ENCODE measurements at places on chromosomes 2 and 18.

DNA sequence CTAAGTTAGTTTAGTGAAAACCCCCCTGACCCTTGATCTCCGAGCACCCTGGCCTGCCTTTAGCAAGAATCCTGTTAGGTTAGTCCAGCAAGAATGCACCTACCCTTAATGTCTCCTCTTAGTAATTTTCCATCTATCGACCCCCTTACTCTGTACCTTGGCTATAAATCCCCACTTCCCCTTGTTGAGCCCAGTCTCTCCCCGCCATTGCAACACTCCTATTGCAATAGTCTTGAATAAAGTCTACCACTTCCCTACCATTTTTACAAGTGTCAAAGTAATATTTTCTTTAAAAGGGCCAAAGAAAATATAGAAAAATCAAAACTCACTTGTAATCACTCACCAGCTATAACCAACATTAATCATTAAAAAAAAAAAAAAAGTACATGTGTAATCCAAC is 4.2 kb upstream of the ZBTB7C start:
- no peak for DNase-seq

DNA sequence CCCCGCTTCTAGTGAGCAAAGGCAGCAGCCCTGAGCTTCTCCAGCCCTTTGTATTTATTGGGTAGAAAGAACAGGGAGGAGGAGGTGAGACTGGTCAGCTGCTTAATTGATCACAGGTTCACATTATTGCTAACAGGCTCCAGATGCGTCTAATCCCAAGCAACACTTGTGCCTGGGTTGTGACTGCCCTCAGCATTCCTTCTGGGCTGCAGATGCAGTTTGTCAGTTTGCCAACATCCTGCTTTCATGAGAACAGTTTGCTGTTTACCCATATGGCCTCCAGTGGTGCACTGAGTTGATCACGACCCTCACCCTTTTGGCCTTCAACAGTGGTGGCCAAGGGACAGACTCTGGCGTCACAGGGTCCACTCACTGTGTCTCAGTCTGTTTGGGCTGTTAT is 159.5 kb upstream of the ZNF516 start:
- no peak for DNase-seq

DNA sequence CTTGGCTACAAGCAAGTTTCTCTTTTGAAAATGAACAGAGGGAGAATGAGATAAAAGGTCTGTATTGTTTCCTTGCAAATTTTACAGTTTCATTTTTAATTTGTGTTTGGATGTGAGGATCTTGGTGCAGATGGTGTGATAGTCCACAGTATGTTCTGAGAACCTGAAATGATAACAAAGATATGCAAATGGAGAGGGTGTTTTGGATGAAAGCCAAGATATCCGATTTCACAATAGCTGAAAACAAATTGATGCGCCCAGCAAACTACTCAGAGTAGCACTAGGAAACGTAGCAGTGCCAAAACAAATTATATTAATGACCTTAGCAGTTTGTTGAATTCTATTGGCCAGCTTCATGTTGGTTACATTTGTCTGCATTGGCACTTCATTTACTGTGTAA is 683.5 kb downstream of the TMEM182 start:
- DNase-seq, result no peak

DNA sequence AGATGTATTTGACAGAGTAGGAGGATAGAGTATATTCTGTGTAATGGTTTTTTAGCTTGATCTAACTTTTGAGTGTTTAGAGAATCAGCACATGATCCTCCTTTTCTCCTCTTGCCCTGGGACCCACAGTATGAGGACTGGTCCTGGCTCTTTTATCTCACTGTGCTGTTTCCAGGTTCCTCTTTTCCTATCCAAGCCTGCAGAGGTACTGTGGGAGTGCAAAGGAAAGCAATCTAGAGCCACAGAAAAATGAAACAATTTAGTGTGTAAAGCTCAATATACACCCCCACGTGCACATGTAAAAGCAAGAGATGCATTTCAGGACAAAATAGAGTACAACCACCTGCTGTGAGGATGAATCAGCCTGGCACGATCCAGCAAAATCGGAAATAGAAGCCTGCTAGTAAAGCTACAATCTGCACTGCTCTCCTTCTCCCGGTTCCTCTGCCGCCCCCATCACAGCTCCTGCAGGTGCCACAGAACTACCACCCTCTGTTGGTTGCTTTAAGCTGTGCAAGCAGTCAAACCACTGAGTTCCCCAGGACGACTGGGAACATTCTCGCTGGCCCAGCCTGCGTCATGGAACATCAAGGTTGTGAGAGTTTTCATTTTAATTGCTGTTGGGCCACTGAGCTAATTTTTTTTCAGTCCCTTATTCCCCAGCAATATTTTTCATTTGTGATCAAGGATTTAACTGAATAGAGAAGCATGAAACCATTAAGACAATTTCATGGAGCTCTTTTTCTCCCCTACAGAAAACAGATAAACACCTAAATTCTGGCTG is 47.8 kb upstream of the MAPRE3 start:
- DNase-seq, result peak; percentile 68

DNA sequence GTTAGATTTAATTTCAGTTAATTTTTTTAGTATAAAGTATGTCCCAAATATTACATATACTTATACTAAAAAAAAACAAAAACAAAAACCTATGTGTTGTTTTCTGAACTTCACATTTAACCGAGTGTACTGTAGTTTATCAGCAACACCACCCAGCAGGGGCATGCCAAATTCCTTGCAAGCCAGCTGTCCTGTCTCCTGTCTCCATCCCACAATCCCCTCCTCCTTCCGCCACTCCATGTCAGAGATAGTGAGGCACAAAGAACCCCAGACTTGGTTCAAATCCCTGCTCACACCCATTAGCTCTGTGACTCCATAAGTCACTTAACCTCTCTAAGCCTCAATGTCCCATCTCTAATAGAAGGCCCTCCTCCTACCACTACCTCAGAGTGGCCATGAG is 9.4 kb downstream of the CHST10 start:
- no peak for DNase-seq

DNA sequence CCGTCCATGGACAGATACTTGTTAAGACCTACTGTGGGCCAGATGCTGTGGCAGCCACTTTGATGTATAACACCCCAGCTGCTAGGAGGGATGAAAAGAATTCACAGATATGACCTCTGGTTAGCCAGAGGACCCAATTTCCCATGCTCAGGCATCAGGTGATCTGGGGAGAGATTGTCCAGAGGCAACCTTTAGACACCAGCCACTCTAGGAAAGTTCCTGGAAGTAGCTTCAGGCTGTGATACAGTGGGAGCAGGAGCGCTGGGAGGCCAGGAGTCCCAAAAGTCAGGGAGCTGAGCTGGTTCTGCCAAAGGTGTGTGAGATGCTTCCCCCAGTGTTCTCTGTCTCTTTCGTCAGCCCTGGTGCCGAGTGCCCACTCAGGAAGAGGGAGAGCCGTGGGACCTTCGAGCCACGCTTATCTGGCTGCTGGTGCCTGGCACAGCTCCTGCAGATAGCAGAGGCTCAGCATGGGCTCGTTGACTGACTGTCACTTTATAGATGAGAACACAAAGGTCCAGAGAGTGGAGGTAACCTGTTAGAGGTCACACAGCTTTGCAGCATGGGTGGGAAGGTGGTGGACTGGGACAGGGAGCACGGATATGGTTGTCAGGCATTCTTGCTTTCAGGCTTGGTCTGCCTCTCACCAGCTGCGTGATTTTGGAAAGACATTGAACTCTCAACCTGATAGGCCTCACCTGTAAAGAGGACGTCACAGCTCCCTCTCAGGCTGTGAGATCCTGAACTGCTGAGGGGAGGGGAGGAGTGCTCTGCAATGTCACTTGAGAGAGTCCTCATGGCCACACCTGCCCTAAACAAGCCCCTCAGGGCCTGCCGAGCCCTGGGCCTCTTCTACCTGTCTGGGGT is 7.8 kb upstream of the RALB start:
- no peak for DNase-seq

- DNase-seq, result no peak
Observed at GRCh38 chr2:12201369-12201768, 454.9 kb downstream of the LPIN1 start.

- DNase-seq, result no peak
Observed at GRCh38 chr2:10012963-10013461, 30.3 kb upstream of the KLF11 start.

DNA sequence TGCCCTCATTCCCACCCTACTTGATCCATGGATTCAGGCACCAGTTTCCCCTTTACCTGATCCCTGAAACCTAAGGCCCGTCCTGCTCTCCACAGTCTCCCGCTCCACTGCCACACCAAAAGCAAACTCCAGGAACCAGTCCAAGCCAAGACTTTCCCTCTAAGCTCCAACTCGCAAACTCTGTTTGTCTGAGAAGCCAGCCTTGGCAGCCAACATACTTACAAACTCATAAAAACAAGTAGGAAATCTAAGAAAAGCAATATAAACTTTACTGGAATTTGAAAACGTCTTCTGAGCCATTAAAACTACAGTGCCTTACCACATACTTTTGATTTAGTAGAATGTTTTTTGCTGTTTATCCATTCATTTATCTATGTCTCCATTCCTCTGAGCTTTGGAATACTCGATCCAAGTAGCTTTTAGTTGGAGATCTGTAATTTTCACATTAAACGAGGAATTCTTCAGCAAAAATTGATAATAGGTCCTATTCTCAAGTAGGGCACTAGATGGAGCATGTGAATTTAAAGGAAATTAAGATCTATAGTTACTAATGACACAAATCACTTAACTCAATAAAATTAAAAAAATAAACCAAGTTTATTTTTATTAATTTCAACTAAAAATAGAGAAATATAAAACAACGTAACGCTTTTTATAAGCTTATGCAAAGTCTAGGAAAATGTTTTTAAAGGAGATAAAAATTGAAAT is 199.7 kb downstream of the MYO3B start:
- DNase-seq, result no peak

GRCh38 chr18:33577685-33578517 is at the start of gene ASXL3:
TSS of gene ASXL3 (plus strand) at chr18:33578219. CDS start at chr18:33578632, 413 bp downstream.
- peak; percentile 24 for DNase-seq

GRCh38 chr2:163732727-163733126 is 3.1 kb downstream of the FIGN start:
- no peak for DNase-seq

DNA sequence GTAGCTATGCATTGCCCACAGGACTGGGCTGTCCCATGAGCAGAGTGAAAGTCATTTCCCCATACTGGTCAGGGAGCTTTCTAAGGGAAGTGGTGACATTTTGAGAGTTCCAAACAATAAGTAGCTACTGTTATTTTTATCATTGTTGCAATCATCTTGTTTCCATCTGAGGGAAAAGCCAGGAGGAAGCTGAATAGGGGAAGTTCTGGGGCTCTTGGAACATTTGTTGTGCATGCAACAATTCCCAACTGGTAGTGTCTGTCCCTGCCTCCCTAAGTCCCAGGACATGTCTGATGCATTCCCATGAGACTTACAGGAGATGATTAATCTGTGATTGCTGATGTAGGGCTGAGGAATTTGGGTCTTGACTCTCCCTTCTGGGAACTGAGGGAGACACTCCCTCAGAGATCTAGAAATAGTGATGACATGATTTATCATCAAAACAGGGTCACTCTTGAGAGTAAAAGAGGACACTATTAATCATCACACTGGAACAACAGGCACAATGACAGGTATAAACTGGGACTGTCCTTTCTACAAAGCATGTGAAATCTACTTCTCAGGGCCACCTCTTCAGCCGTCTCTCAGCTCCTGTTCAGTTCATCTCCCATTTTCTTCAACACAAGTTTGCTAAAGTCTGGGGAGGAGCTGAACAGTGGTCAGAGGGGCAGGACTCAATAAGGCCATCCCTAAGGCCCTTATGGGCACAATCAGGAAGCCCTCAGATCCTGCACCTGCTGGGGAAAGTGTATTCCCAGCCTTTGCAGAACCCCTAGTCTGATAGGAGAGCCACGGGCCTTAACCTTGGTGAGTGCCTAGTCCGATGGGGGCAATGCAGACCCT is 28.0 kb upstream of the MARCO start:
- no peak for DNase-seq

GRCh38 chr18:54440292-54440691 is 82.6 kb downstream of the C18orf54 start:
- no peak for DNase-seq

- DNase-seq, result no peak
Observed at GRCh38 chr18:59393381-59393780, 34.3 kb upstream of the LMAN1 start.

GRCh38 chr2:143255899-143256298 is 126.7 kb downstream of the ARHGAP15 start:
- no peak for DNase-seq

DNA sequence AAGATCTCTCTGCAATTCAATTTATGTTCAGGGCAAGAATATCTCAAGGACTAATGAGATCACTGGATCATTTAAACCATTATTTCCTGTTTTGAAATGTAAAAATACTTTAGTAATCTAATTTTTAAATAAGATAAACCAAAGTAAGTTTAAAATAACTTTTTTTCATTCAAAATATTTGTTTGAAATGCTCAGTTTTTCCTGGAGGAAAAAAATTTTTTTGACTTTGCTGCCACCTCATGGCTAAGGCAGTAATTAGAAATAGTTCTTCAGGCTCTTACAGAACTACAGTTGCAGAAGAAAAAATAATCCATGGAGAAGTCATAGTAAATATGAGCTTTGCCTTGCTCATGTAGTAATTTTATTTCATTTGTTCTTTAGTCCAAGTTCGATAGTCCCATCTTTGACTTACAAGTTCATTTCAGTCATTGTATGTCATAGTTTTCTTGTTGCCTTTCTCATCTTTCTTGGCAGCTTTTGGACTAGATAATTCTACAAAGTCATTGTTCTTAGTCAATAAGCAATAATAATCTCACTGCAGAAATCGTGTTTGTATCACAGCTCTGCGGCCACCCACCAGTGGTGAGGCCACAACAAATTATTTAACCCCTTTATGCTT is 127.4 kb downstream of the DPP4 start:
- no peak for DNase-seq

DNA sequence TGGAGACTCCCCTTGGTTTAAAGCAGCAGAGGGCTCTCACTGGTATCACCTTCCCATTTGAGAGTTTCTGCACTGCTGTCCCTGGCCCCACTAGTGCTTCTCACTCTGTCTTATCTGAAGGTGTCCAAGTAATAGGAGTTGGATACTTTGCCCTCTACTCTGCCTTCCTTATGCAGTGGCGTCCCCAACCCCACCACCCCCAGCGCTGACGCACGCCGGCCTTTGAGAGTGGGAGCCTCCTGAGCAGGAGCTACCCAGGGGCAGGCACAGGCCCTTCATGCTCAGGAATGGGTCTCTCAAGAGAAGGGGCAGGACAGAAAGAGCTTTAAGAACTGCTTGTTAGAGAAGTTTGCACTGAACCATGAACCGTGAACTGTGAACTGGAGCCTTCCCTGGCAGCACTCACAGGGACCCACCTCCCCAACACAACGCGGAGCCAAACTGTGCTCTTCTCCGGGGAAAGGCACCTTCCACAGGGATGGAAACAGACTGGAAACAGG is 3.3 kb downstream of the CIB4 start:
- no peak for DNase-seq

Measured in germinal center (tissue), 1 donor.